ENCODE measurements at places on chromosomes 5 and 9.

- no peak for DNase-seq
Measured at GRCh38 chr5:95840956-95841705, 18.6 kb upstream of the GLRX start.

DNA sequence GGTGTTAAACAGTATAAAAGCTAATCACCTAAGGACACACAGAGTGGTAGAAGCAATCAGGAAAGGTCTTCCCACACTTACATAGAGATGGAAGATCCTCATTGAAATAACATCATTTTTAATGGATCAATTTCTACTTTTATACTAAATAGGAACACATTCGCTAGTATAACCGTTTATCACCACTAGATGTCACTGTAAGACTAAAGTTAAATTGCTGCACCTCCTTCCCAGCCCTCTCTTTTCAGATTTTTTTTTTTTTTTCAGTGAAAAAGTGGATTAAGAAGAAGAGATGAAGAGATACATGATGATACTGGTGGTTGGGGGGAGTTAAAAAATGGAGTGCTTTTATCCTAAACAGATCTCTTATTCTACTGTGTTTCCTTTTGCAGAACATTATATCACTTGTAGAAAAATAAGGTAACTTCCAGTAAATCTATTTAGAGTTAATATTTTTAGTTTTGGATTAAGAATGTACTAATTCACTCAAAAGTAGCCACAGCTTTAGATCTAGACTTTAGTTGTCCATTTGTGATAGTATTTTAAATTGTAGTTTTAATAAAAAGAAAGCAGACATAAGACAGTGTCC is 116.9 kb upstream of the ARRDC3 start:
- peak; percentile 46 for DNase-seq

GRCh38 chr9:92727716-92728700 is 36.6 kb downstream of the BICD2 start:
- no peak for DNase-seq

- no peak for DNase-seq
Measured at GRCh38 chr5:110923971-110924370, 147.5 kb upstream of the TSLP start.

DNA sequence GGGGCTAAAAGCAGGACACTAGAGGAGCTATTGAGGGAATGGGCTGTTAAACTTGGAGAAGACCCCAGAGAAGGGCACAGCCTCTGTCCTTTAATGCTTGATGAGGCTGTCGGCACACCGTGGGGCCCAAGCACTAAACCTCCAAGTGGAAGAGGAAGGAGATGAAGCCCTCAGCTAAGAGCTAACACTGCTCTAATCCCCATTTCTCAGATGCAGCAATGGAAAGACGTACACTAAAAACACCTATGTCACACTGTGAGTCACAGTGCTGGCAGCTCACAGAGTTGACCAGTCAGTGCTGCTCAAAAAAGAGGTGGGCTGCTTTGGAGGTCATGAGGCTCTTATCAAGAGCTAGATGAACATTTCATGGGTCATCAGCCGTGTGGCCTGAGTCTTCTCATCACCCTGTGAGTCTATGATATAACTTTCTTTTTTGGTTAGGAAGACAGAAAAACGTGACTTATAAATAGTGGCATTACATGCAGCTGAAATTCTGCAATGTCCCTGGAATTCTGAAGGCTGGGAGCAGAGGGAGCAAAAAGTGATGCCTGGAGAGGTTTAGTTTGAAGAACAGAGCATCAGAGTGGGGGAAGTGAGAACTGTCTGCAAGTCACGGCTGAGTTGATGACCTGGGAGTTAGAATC is 21.5 kb downstream of the TNFSF8 start:
- no peak for DNase-seq

DNA sequence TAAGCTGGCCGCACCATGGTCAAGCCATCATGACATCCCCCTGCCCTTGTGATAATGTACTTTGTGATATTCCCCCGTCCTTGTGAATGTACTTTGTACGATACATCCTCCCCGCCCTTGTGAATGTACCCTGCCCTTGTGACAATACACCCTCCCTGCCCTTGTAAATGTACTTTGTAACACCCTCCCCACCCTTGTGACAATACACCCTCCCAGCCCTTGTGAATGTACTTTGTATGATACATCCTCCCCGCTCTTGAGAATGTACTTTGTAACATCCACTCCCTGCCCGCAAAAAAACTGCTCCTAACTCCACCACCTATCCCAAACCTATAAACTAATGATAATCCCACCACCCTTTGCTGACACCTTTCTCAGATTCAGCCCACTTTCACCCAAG is 313.8 kb downstream of the CTNND2 start:
- DNase-seq, result no peak

- no peak for DNase-seq
Measured at GRCh38 chr9:131824155-131824594, 84.3 kb upstream of the RAPGEF1 start.

GRCh38 chr9:13750061-13750460 is 470.6 kb upstream of the MPDZ start:
- peak; percentile 98 for DNase-seq

DNA sequence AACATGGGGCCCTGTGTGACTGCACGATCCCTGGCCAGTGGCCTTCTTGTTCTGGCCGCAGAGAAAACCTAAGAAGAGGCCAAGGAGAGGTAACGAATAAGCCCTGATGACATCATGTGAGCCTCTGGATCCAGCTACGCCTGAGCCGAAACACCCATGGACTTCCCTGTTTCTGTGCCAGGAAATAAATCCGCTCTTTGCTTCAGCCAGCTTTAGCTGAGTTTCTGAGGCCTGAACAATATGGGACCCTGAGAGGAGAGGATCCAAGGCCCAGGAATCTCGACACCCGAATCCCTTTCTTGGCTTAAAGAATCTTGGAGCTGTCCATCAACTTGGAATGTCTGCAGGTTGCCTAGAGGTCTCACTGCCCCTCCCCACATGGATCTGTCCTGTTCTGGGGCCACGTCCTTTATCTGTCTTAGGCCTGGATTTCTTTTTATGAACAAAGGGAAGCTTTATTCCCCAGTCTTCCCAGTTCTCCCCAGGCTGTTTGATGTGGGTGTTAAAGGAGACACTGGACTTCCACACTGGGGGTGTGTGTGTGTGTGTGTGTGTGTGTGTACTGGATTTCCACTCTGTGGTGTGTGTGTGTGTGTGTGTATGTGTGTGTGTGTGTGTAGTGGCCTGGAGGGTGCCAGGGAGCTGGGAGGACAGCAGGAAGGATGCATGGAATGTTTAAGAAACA is 13.7 kb downstream of the IER5L start:
- DNase-seq, result peak; percentile 60

DNA sequence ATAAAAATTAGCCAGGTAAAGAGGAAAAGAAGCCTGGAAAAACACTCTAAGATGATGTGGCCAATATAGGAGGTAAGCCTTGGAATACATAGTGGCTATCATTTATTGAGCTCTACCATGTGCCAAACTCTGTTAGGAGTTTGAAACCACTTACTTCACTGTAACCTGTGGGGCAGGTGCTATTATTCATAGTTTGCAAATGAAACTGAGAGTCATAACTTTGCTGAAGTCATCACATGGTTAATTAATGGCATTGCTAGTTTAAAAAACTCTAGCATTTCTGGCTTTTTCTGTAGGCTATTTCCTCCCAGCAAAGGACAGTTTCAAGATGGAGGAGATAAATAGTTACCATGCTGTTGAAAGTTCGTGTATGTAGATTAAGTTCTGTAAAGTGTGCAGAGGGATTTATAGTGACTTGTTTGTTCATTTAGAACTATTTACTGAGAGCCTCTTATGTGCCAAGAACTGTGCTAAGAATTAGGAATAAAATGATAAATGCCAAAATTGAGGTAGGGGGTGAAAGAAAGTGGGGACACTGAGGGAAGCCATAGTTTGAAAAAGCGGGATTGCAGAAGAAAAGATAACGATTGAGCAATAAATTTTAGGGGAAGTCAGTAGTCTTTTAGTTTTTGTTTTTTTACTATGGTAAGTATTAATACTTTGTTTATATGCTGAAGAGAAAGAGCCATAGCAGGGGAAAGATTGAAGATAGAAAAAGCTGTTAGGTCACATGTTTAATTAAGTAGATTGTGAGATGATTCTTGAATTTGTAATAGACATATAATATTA is 57.2 kb downstream of the WDR70 start:
- no peak for DNase-seq

- peak; percentile 79 for DNase-seq
Measured at GRCh38 chr5:175796536-175797499, 74.6 kb upstream of the CPLX2 start.

GRCh38 chr9:118330191-118330986 is 626.2 kb downstream of the TLR4 start:
- DNase-seq, result no peak

DNA sequence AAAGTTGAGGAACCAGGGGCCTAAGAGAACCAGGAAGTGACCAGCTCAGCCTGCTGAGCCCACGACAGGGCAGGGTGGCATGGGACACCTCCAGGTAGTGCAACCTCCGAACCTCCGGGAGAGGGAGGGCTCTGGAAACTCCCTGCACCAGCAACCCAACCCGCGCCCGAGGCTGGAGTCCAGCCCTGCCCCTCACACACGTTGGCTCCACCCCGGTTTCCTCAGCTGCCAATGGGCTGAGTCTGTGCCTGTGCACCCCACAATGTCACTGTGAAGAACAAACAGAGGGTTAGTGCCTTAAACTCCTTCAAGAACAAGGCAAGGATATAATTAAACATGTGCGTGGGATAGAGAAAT is 17.0 kb upstream of the UNC5A start:
- no peak for DNase-seq

- DNase-seq, result peak; percentile 54
Measured at GRCh38 chr5:54581831-54582548, 64.4 kb downstream of the SNX18 start.

DNA sequence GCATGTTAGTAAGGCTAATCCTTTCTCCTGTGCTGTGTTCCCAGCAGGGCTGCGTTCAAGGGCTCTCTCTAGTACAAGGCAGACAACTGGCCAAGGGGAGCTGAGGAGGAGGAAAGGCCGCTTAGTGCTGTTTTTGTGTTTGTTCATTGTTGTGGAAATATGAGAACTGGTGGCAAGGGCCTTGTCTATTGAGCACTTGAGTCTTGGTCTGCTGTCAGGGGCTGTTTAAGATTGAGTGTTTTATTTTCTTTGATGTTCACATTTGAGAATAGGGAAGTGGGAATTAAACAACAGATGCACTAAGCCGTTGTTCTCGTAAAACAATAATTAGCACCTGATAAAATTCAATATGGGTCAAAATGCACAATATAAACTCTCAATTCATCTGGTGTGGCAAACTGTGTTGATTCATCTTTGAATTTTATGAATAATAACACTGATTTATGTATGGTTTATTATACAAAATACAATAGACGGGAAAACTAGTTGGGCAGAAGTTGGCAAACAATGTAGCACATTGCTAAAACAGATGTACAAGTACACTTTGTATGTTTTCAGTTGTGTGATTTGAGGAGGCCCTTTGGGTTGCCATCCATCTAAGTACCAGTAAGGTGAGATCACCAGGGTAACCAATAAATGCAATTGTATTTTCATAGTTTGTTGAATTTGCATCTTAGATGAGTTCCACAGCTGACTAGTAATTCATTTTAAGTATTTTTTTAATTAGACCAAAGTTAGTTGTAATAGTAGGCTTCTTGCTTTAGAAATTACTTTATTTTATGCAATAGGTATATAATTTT is 97.6 kb upstream of the GRHPR start:
- DNase-seq, result no peak

DNA sequence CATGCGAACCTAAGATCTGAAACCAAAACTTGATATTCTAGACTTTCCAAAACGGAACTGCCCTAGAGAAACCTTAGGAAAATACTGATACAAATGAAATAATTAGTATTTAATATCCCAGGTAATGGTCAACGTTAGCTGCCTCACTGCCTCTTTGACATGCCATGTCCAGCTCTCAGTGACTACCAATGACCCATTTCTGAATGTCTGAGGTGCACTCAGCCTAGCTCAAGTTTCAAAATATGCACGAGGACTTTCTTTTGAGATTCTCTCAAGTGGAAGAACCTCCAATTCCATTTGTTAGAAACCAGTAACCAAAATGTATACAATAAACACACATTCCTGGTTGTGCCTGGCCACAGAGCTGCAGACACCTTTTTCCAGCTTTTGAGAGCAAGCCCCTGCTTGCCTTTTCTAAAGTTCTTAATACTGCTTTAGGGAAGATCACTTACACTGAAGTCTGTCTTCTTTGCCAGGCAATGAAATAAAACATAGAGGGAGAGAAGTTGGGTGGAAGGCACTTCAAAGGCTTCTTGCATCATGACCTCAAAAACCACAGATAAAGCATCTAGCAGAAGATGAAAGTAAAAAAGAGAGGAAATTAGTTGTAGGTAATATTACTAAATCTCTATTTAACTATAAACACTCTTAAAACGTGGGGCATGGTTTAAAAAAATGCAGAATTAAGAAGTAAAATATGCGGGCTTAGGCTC is 87.9 kb downstream of the MRPS27 start:
- no peak for DNase-seq

DNA sequence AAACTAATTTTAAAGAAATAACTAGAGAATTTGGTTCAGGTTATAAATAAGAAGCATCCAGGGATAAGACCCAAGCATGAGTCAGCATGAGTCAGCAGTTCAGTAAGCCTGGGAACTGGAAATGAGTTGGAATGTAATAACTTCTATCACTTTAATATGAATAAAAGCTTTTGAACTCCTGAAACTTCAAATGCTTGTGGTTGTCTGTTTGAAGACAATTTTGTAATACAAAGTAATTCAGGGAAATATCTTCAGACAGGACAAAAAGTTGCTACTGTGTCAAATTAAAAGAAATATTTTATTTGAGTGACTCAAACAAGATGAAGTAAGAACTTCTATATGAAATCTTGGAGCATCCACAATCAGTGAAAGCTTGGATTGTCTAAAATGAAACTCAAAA is 331.2 kb upstream of the DAB2 start:
- DNase-seq, result peak; percentile 98

- DNase-seq, result no peak
Measured at GRCh38 chr5:82982846-82983245, 94.3 kb downstream of the TMEM167A start.

DNA sequence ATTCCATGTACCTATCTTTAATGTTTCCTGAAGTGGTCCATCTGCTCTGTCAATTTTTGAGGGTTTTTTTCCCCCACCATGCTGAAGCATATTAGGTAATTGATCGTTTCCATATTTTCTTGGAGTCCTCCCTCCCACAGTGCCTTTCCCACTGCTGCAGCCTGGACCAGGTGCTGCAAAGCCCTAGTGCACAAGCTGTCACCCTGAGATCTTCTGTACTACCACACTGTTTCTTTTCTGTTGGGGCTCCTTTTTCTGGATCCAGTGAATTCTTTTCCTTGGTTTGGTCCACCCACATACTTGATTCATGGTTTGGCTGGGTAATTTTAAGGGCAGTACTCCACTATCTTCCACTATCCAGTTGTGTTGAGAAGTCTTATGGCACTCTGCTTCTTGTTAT is 30.9 kb upstream of the FAM169A start:
- no peak for DNase-seq

GRCh38 chr9:23682891-23683431 is 143.1 kb downstream of the ELAVL2 start:
- DNase-seq, result peak; percentile 67
